NCI-H2227 treated with DMSO at 0.1 percent for 48 hours (cell line): ENCODE measurements at places on chromosomes 7 and 10.

DNA sequence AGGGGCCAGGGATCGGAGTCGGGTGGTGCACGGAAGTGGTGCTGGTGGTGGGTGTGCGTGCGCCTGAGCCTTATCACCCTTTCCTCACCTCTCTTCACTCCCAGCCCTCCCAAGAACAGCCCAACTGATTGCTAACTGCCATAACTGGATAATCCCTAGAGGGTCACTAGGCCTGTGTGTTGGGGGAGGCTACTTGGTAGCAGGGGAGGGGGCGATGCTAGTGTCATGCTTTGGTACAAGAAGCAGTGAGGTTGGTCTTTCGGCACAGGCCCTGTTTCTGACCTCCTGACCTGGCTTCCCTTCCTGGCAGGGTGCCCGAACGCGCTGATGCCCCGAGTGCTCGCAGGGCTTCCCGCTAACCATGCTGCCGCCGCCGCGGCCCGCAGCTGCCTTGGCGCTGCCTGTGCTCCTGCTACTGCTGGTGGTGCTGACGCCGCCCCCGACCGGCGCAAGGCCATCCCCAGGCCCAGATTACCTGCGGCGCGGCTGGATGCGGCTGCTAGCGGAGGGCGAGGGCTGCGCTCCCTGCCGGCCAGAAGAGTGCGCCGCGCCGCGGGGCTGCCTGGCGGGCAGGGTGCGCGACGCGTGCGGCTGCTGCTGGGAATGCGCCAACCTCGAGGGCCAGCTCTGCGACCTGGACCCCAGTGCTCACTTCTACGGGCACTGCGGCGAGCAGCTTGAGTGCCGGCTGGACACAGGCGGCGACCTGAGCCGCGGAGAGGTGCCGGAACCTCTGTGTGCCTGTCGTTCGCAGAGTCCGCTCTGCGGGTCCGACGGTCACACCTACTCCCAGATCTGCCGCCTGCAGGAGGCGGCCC is 652 bp downstream of the KAZALD1 start:
- peak; percentile 16 for DNase-seq

GRCh38 chr10:44069573-44069972 is 315.3 kb downstream of the CXCL12 start:
- no peak for DNase-seq

GRCh38 chr7:156155988-156156733 is 343.9 kb upstream of the SHH start:
- no peak for DNase-seq

DNA sequence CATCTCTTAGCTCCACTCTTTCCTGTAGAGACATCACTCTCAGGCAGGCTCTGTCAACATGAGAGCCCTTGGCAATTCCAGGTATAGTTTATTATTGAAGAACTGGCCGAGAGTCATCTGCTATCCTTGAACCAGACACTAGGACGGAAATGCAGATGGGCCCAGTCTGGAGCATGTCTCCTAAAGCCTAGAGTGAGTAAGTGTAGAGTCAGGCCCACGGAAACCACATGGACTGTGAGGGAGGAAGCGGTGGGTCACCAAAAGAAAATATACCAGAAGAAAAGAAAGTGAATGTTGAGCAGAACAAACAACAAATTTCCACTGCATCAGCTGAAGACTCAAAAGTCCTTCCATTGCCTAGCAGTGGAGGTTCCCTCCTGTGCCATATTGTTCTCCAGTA is 15.7 kb upstream of the RELN start:
- DNase-seq, result no peak

GRCh38 chr10:114885443-114885842 is 52.6 kb upstream of the TRUB1 start:
- no peak for DNase-seq
